Bladder microvascular endothelial cell (primary cell): ENCODE measurements at places on chromosomes 2 and 18. TPM values are rescaled to one million over a fixed set of nuclear protein-coding genes. Genes with fewer than 3 reads are reported as not detected.

NMUR1 gene
- not detected in 2 replicates for total RNA-seq

VSNL1 gene
- total RNA-seq = not detected in 2 replicates

RPL37A gene
- 2,118 and 2,859 TPM in 2 replicates for total RNA-seq

EFHD1 gene
- 0.06 and 0.16 TPM in 2 replicates for total RNA-seq

RBKS gene
- total RNA-seq = 1.2 and 1.3 TPM in 2 replicates

TUBA3D gene
- not detected in 2 replicates for total RNA-seq

MARCO gene
- not detected in 2 replicates for total RNA-seq

ORC2 gene
- 15.7 and 25.5 TPM in 2 replicates for total RNA-seq

CRYGD gene
- not detected in 2 replicates for total RNA-seq

SKA1 gene
- total RNA-seq = 5.6 and 10.7 TPM in 2 replicates

ACADL gene
- not detected in 2 replicates for total RNA-seq

POTEC gene
- not detected in 2 replicates for total RNA-seq

FHL2 gene
- total RNA-seq = 27.4 and 62.9 TPM in 2 replicates

LCT gene
- under 0.01 TPM in 1 of 2 replicates, not detected in the other for total RNA-seq

ANKRD62 gene
- not detected in 2 replicates for total RNA-seq

PSMD14 gene
- 62.3 and 98.2 TPM in 2 replicates for total RNA-seq

MBOAT2 gene
- 11.0 and 20.0 TPM in 2 replicates for total RNA-seq

SLC23A3 gene
- total RNA-seq = 0.81 and 4.5 TPM in 2 replicates

SNRPD1 gene
- total RNA-seq = 19.1 and 42.9 TPM in 2 replicates

RESP18 gene
- not detected in 2 replicates for total RNA-seq

FKBP7 gene
- total RNA-seq = 7.3 and 24.2 TPM in 2 replicates

ALPI gene
- not detected in 2 replicates for total RNA-seq

GPR35 gene
- total RNA-seq = 0.16 and 0.50 TPM in 2 replicates

GCG gene
- not detected in 2 replicates for total RNA-seq

CLEC4F gene
- 0.13 and 0.16 TPM in 2 replicates for total RNA-seq

CTIF gene
- total RNA-seq = 11.0 and 31.2 TPM in 2 replicates

NEU4 gene
- not detected in 2 replicates for total RNA-seq

FBXO36 gene
- 0.57 and 1.5 TPM in 2 replicates for total RNA-seq
